ENCODE measurements at places on chromosomes 13 and 19. TPM values are rescaled to one million over a fixed set of nuclear protein-coding genes. Genes with fewer than 3 reads are reported as not detected.

C19orf85 gene
- total RNA-seq = not detected

PRODH2 gene
- not detected for total RNA-seq

MYH14 gene
- 1.6 TPM for total RNA-seq

LGALS7B gene
- not detected for total RNA-seq

HSPB6 gene
- total RNA-seq = not detected

ZNF222 gene
- total RNA-seq = 14.7 TPM

Measured in parietal lobe (tissue), 2 donors.